ENCODE measurements at places on chromosomes 2 and 18.

GRCh38 chr2:167732326-167732725 lies 515.1 kb downstream of the STK39 start:
- no peak for DNase-seq

GRCh38 chr2:107025869-107026380 lies 140.0 kb upstream of the ST6GAL2 start:
- no peak for DNase-seq

GRCh38 chr2:44226753-44227152 lies 48.5 kb upstream of the SLC3A1 start:
- DNase-seq, result no peak

DNA sequence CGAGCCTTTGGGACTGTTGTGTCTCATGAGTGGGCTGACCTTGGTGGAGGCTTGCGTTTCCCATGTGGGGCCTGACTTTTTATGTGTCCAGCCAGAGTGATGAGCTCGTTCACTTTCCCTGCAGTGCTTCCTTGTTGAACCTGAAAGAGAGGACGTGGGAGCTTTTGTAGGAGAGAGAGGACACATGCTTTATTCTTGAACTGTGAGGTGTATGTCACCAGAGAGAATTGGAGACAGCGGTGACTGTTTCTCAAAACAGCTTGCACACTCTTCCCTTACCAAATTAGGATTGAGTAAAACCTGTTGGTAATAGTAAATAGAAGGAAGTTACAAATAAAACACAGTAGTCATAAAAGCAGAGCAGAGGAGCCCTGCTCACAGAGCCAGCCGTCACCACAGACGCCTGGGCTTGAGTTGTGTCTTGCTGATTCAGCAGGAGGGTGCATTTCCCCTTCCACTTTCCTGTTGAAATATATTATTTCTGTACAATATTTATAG lies 60.7 kb downstream of the INPP4A start:
- DNase-seq, result no peak

DNA sequence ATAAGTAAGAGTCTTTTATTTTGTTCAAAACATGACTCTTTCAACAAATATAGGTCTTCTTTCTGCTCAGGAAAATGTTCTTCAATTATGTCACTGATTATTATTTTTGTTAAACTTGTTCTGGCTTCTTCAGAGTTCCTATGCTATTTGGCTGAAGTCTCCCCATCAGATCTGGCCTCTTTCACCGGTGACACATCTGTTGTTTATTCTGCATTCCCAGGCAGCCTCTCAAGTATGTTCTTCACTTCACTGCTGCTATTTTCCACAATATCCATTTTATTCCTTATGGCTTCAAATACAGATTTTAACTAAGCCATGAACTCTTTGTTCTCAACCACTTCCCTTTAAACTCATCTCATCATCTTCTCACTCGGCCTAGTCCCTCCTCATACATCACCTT lies 45.7 kb downstream of the HDAC4 start:
- no peak for DNase-seq

DNA sequence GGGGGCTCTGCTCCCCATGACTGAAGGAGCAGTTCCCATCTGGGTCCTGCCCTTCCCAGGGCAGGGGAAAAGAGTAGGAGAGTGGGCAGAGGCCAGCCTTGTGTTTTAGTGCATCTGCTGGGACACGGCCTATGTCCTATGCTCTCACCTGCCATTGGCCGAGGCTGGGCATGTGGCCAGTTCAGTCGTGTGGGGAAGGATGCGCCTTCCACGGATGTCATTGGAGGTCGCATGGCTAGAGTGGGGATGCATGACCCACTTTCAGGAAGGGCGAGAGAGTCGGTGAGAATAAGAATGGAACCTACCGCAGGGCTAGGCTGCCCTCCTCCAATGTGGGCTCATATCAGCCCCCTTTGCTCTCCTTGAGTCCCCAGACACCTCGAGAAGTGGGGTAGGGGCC lies 70.9 kb upstream of the HAAO start:
- DNase-seq, result no peak

GRCh38 chr2:210199186-210199765 lies 26.0 kb downstream of the ACADL start:
- DNase-seq, result no peak

GRCh38 chr2:105809097-105809473 lies 64.4 kb downstream of the NCK2 start:
- no peak for DNase-seq

- DNase-seq, result no peak
Measured at GRCh38 chr2:177239932-177240630, 24.4 kb downstream of the NFE2L2 start.

DNA sequence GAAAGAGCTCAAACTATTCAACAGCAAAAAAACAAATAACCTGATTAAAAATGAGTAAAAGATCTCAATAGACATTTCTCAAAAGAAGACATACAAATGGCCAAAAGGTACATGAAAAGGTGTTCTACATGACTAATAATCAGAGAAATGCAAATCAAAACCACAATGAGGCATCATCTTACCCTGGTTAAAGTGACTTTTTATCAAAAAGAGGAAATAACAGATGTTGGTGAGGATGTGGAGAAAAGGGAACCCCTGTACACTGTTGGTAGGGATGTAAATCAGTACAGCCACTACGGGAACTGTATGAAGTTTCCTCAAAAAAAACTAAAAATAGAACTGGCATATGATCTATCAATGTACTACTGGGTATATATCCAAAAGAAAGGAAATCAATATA lies 39.8 kb upstream of the TMEM163 start:
- no peak for DNase-seq

DNA sequence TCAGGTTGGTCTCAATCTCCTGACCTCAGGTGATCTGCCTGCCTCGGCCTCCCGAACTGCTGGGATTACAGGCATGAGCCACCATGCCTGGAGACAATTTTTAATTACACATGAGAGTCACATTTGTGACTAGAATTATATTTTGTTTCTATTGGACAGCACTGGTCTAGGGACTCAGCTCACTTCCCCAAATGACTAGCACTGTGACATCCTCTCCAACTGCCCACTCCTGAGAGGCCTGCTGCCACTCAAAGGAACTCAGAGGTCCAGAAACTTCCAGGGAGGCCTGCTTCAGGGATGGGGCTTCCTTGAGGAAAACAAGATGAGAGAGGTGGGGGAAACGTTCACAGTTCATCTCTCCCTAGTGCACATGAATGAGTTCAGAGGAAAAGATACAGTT lies 29.5 kb downstream of the TMEM163 start:
- no peak for DNase-seq

DNA sequence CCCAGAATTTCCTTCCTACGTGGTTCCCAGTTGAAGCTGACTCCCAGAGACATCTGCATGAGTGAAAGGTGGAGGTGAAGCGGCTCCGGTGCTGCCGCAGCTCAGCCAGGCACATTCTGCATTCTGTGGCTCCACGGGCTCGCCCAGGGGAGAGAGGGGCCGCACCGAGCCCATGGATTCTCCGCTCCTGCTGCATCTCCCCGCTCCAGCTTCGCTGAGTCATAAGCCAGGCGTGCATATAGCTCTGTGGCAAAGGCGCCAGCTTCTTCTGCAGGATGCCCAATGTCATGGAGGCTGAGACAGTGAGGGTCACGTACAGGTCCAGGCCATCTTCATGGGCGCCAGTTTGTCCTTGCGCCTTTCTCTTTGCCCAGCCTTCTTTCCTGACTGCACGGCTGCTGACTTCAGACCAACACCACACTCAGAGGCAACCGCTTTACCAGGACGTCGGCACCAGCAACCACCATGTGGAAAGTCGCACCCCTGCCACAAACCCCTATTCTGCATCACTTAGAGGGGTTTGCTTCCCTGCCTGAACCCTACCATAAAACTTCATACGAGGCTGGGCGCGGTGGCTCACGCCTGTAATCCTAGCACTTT lies 215.7 kb downstream of the MGAT5 start:
- no peak for DNase-seq

- DNase-seq, result no peak
Measured at GRCh38 chr18:47931718-47932103, 1.3 kb upstream of the SMAD2 start.

- DNase-seq, result no peak
Measured at GRCh38 chr18:76169733-76170132, 325.3 kb downstream of the ZNF516 start.

- no peak for DNase-seq
Measured at GRCh38 chr2:100052650-100053049, 89.7 kb downstream of the AFF3 start.

DNA sequence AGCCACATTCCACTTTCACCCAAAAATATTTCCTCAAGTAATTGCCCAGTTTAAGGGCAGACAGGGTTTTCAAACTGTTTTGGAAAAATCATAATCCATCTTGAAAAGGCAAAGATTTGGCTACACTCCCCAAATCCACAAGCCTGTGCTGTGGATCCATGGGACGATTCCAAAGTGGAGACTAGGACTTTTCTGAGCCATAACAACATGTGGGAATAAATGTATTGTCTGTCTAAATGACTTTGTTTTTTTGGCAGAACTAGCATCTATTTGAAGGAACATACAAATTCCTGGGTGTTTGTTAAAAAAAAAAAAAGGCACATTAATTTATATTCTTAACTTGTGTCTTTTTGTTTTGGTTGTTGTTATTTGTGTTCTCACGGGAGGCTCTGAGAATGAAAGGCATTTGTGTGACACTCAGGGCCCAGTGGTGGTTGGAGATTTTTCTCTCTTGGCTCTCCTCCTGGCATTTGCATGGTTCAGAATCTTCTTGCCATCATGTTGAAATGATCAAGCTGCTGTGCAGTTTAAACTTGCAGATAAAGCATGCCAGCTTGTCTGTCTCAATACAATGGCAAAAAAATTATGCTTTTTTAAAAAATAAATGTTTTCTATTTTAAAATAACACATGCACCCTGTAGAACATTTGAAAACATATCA lies 277.4 kb downstream of the EN1 start:
- DNase-seq, result no peak

Measured in NCI-H2081 treated with DMSO at 0.1 percent for 48 hours (cell line).